Uterus (tissue), 4 donors: ENCODE measurements at places on chromosomes 1 and 21.

- no peak for DNase-seq
Observed at GRCh38 chr1:177567393-177567792, 396.6 kb downstream of the BRINP2 start.

DNA sequence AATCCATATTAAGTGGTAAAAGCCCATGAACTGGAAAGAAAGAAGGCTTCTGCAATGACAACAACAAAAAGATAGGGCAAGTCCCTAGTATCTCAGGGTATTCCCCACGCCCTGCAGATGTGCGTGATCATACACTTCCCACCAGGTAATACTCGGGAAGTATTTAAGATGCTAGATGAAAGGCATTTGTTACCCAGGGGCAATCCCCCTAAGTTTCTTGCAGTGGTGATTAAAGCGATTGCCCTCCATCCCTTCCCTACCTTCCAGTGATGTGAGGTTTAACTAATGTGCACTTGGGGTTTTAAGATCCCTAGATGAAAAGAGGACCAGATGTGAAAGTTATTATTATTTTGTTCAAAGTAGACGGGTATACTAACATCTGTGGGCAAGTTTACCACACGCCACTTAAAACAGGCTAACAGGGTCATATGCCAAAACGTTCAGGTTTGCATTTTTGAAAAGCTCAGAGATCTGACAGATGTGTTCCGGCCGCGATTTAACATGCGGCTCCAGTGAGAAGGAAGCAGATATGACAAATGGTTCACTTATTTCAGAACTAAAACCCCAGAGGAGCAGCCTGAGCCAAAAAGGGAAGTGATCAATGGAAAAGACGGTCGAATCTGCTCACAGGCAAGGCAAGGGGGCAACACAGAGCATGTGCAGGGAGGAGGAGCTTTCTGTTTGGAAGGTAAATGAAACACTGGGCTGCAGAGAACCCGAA lies 17.4 kb downstream of the TIAM1 start:
- no peak for DNase-seq

DNA sequence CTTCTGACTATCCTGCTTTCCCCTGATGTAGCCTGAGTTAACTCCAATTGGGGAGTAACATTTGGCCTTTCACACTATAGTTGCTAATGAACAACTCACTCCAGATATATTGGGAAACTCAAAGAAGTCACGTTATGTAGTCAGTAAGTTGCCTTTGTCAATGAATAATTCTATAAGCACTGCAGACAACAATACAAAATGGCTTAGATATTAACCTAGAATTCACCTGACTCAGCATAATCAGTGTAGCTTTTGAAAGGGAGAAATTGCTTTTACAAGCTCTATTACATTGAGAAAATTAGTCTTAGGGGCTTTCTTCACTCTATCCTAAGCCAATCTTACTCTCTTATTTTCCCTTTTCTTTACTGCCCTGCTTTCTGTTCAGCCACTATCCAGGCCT lies 303.5 kb upstream of the NR5A2 start:
- DNase-seq, result no peak

DNA sequence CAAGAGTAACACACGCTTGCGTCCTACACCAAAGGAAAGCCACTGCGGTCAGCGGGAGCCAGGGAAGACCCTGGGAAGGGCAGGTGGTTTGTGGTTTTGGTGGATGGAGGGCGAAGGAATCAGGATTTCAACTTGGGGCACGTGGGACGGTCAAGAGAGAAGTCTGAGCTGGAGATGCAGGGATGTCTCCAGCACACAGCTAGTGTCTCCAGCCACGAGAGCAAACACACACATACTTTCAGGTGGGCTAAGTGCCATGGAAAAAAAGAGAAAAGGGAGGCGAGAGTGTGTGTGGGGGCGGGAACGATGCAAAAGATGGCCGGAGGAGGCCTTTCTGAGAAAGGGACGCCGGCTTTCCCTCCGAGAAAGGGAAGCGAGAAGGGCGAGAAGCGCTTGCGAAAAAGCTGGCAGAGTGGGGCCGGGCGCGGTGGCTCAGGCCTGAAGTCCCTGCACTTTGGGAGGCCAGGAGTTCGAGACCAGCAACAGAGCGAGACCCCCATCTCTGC lies 1.4 kb upstream of the SRRM1 start:
- peak; percentile 62 for DNase-seq

DNA sequence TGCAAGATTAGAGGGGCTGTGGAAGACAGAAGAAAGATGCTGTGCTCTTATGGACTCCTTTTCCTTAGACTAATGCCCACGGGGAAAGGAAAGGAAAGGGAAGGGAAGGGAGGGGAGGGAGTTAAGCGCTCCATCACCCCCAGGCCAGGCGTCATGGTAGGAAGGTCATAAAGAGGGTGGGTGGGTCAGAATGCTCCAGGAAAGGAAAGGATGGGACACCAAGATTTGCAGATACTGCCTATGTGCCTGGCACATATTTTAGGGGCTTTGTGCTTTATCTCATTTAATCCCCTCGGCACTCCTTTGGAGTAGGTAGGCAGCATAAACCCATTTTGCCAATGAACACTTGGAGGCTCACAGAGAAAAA lies 41.4 kb downstream of the MAB21L3 start:
- no peak for DNase-seq

DNA sequence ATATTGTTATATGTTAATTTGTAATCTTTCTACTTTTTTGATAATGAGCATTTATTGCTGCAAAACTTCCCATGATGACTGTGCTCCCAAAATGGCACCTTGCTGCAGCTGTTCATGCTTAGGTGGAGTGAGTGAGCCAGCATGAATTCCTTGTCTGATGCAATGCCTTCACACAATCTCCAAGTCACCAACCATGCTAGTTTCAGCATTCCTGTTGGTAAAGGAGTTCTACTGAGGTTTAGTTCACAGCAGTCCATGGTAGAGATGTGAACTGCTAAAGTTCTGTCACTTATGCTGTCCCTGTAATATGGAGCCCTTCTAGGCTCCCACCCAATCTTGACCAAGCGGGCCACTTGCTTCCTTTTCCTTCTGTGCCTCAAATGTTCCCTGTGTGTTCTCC lies 26.2 kb upstream of the PRKACB start:
- no peak for DNase-seq

- DNase-seq, result no peak
Observed at GRCh38 chr1:149997585-149998262, 12.8 kb downstream of the OTUD7B start.

- DNase-seq, result no peak
Observed at GRCh38 chr1:107464827-107465226, 324.0 kb downstream of the NTNG1 start.

DNA sequence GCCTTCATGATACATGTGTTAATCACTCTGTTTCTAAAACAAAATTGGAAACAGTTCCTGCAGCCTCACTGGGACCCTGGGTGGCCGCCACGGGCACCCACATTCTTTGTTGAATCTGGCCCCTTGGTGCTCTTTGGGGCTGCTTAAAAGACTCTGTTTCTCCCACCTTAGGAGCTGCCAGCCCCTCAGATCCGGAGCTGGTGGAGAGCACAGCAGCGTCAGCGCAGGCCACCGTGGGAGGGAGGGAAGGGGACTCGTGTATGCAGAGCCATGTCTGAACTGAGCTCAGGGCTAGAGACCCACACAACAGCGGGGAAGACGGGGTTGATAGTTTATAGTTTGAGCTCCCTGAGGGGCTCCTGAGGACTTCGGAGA lies 121.2 kb downstream of the CNIH3 start:
- DNase-seq, result no peak

DNA sequence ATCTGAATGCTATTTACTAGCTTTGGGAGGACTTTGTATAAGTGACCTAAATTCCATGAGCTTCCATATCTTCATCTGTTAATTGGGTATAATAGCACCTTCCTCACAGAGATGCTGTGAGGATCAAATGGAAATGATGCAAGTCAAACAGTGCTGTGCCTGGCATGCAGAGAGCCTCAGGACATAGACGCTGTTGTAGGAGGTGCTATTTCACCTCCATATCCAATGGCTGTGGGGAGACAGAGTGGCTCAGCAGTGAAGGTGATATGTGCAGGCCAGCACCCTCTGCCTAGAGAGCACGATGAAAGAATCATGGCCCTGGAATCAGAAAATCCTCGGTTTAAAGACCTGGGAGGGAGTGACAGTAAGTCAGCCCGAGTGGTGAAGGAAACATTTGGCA lies 16.0 kb upstream of the C1orf21 start:
- DNase-seq, result no peak

DNA sequence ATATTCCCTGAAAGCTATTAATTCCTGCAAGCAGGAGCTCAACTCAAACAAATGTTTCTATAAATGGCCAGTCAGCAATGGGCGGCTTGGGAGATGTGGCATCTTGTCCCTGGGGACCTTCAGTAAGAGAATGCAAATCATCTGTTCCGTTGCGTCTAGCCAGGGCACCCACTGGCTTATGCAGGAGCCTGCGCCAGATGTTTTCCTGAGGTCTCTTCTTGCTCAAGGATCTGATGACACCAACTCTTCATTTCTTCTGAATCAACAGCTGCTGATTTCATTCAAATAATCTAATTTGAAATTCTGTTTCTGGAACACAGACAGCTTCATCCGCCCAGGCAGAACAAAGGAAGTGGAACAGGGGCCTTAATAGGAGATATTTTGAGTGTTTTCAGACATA lies 70.0 kb upstream of the AJAP1 start:
- no peak for DNase-seq

GRCh38 chr1:33300673-33301072 lies 20.2 kb downstream of the A3GALT2 start:
- peak; percentile 91 for DNase-seq

GRCh38 chr1:221217029-221217428 lies 337.8 kb downstream of the HLX start:
- peak; percentile 33 for DNase-seq

DNA sequence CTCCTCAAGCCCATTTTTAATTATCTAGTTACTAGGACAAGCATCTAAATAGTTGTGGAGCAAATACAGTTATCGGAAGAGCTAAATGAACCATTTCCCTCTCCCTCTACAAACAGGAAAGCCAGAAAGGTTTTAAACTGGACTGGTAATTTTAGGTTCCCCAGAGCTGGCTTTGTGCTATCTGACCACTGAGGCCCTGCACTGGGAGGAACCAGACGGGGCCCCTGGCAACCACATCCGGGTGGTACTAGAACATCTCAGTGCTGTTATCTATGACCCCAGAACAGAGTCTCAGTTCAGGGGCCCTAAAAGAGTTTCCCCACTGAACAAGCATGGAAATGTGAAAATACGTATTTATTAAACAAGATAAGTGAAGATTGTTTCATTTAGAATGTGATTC lies 7.7 kb upstream of the RSPH1 start:
- DNase-seq, result no peak

DNA sequence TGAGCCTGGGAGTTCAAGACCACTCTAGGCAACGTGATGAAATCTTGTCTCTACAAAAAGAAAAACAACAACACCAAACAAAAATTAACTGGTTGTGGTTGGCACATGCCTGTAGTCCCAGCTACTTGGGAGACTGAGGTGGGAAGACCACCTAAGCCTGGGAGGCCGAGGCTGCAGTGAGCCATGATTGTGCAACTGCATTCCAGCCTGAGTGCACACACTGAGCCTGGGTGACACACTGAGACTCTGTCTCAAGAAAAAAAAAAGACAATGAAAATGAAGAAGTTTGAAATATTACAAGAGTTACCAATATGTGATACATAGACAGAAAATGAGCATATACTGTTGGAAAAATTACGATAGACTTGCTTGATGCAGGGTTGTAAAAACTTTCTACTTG lies 31.9 kb downstream of the PDC start:
- DNase-seq, result no peak

DNA sequence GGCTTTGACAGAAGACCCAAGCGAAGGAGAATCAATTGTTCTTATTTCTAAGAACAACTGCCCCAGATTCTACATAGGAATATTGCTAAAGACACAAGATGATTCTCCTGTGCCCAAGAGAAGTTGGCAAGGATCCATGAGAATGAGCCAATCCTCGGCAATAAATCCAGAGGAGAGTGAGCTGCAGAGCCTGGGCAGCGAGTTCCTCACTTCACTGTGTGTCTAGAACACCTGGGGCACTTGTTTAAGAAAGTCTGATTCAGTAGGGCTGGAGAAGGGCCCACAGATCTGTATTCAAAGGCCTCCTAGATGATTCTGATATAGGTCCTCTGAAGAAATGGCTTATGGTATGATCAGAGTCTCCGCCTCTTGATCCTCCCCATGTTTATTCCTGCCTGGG lies 31.8 kb downstream of the GADD45A start:
- peak; percentile 53 for DNase-seq

DNA sequence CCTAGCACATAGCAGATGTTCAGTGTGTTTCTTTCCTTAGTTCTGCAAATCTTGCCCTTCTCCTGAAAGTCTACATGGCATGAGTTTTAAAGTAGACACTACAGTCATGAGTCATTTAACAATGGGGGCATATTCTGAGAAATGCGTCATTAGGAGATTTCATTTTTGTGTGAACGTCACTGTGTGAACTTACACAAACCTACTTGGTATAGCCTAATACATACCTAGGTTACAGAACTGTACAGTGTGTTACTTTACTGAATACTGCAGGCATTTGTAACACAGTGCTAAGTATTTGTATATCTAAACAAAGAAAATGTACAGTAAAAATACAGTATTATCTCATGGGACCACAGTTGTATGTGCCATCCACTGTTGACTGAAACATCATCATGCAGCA lies 10.0 kb downstream of the TTF2 start:
- no peak for DNase-seq

- no peak for DNase-seq
Observed at GRCh38 chr1:181513786-181514297, 30.5 kb downstream of the CACNA1E start.

GRCh38 chr1:170872663-170873062 lies 62.7 kb upstream of the MROH9 start:
- DNase-seq, result no peak

GRCh38 chr1:215141460-215141859 lies 58.9 kb downstream of the KCNK2 start:
- no peak for DNase-seq

- no peak for DNase-seq
Observed at GRCh38 chr1:38685388-38685787, 174.2 kb downstream of the RRAGC start.

DNA sequence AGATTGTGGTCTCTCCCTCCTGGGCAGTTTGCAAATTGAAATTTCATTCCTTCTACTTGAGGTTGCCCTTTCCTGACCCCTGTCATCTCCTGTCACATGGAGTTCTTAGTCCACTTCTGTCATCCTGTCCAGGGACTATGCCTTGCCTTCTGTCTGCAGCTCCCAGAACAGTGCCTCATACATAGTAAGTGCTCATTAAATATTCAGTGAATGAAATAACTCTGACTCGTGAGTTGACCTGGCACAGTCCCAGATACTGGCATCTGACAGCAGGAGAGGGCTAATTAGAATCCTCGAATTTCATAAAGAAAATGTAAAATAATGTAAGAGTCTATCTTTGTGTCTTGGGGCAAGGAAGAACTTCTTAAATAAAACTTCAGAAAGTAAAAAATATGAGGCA lies 50.8 kb downstream of the CNIH3 start:
- DNase-seq, result no peak

- no peak for DNase-seq
Observed at GRCh38 chr1:8420318-8420717, 102.4 kb downstream of the SLC45A1 start.

DNA sequence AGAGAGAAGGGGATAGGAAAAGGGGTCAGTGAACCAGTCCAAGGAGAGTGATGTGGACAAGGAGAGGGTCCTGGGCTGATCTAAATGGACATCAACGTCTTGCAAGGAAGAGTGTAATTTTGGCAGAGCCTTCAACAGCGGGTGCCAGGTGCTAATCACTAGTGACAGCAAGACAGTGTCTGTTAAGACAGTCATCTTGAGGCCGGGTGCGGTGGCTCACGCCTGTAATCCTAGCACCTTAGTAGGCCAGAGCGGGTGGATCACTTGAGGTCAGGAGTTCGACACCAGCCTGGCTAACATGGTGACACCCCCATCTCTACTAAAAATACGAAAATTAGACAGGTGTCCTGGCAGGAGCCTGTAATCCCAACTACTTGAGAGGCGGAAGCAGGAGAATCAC lies 12.2 kb upstream of the PADI6 start:
- DNase-seq, result no peak
